ENCODE measurements at places on chromosomes 7 and 10.

DNA sequence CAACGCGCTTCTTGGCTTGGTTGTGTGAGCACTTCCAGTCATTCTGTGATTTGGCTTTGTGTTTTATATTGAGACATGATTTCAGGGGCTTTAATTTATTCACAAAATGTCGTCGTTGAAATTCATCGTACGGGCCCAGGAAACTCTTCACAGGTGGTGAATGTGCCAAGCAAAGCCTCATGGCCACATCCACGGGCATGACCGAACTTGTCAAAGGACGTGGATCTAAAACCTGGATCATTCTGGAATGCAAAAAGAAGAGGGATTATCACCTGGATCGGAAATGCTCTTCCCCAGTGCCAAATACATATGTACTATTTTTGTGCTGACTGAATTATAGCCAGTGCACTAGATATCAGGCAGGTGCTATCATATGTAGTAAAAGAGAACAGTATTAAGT is 2.2 kb downstream of the PPP1R3C start:
- no peak for DNase-seq

DNA sequence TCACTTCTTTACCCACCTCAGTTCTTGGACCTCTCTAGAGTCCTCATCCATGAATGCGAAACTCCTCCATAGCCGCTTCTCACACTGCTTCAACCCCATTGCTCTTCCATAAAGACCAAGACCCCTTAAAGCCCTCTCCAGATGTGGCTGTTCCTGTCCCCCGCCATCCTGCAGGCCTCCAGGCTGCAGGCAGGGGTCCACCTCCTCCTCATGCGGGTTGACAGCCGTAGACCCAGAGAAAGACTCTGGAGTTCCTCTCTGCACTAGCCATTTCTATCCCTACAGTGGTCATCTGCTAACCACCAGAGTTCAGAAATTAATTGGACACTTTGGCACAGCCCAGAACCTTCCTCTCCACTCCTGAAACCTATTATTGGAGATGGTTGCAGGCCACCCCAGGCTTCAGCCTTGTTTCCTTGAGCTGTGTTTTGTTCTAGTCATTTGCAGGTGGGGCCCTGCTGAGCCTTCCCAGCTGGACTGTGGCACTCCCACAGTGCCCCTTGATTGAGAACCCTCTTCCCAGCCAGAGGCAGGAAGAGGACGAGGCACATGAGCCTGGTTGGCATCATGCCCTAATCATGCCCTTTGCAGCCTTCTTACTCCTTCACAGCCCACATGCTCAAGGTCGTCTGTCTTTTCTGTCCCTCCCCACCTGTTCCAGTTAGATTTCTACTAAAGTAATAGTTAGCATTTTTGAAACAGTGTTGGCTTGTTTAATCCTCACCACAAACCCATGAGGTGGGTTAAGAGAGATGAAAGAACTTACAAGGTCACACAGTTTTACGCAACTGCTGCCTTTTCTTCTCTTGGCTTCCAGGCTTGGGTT is 23.9 kb downstream of the CUL1 start:
- DNase-seq, result peak; percentile 16

DNA sequence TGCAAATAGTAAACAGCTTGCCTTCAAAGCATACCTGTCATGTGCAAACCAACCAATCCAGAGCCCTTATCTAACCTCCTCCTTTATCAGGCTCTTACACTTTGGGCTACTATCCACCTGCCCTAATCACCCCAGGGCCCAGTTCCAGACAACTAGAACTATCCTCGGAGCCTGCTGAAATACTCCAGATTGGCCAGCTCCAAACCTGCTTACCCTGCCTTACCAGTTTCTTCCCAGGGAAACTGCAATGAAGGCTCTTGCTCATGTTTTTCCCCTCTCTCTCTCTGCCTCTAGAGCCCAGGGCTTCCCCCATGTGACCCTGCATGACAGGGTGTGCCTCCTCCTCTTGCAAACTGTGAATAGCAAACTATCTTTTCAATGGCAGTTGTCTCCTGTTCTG is 81.4 kb upstream of the CAPZA2 start:
- DNase-seq, result no peak

GRCh38 chr7:112497481-112497880 is 16.7 kb downstream of the LSMEM1 start:
- DNase-seq, result no peak

GRCh38 chr10:99834410-99834809 is 52.0 kb downstream of the ABCC2 start:
- peak; percentile 48 for DNase-seq

GRCh38 chr10:37856881-37857286 is 526 bp downstream of the ZNF248 start:
- DNase-seq, result no peak

GRCh38 chr10:691216-691615 is 1.7 kb upstream of the DIP2C start:
- no peak for DNase-seq

GRCh38 chr10:128480601-128481000 is 354.4 kb upstream of the MKI67 start:
- no peak for DNase-seq

DNA sequence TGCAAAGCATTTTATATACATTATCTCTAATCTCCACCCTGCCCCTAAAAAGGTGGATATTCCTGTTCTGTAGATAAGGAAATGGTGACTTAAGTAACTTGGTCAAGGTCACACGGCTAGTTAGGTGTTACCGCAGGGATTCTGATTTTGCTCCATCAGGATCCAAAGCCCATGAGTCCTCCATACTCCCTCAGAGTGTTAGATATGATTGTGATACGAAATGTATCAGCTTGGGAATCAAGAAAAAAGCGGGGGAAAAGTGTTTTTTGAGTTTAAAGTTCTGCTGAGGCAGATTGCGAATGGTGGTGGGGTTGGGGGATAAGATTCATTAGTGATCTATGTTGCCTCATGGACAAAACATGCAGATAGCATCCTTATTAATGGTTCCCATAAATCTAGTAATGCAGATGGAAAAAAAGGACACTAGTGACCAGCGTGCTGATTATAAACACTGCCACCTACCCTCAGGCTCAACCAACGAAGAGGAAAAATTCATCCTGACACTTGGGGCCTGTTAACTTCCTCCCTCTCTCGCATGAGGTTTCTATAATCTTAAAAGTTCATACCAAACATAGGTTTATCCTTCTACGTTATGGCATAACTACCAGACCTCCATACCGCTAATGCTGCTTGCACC is 2.3 kb downstream of the ICA1 start:
- no peak for DNase-seq

DNA sequence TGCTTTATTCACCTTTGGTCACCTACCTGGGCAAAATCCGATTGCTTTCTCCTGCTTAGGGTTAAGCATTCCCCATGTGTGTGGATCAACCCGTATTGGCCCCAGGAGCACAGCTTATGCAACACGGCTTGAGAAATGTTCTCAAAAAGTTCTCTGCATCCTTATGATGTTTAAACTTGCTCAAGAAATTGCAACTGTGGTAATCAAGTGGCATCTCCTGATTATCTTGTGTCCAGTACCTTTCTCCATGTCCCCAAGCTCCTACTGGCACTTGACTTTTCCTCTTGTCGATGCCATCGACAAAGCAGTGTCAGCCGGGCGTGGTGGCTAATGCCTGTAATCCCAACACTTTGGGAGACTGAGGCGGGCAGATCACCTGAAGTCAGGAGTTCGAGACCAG is 4.7 kb upstream of the PKD2L1 start:
- no peak for DNase-seq

- DNase-seq, result no peak
Measured at GRCh38 chr10:100979791-100980272, 7.5 kb downstream of the MRPL43 start.

- DNase-seq, result peak; percentile 95
Measured at GRCh38 chr7:150317748-150318444, 5.3 kb upstream of the LRRC61 start.

Measured in fibroblast of pulmonary artery (primary cell).